ENCODE measurements at places on chromosomes 1 and 21.

DNA sequence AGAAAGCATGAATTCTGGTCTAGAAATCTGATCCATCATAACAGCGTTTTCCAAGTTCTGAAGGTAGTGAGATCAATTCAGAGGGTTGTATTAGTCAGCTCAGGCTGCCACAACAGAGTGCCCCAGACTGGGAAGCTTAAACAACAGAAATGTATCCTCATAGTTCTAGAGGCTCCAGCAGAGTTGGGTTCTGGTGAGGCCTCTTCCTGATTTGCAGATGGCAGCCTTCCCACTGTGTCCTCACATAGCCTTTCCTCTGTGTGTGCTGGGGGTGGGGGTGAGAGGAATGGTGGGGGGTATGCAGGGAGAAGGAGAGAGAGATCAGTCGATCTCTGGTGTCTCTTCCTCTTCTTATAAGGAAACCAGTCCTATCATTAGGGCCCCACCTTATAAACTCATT is 15.1 kb downstream of the ZBTB8B start:
- no peak for DNase-seq

- no peak for DNase-seq
Observed at GRCh38 chr1:27444632-27445031, 45.3 kb downstream of the WASF2 start.

DNA sequence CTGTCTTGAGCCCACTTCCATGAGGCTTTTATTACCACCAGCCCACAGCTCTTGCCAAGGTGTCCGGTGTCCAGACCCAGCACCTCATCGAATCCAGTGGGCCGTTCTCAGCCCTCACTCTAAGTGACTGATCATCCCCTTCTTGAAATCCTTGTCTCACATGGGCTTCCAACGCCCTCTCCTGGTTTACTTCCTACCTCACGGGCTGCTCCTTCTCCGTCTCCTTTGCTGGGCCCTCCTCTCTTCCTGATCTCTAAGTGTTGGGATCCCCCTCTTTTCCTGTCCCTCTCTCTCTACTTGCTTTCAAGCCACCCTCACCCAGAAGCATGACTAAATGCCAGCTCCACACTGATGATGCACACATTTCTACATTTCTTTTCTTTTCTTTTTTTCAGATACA is 9.0 kb upstream of the RHBG start:
- no peak for DNase-seq

GRCh38 chr1:1510912-1511532 is 940 bp upstream of the ATAD3A start:
- peak; percentile 20 for DNase-seq

DNA sequence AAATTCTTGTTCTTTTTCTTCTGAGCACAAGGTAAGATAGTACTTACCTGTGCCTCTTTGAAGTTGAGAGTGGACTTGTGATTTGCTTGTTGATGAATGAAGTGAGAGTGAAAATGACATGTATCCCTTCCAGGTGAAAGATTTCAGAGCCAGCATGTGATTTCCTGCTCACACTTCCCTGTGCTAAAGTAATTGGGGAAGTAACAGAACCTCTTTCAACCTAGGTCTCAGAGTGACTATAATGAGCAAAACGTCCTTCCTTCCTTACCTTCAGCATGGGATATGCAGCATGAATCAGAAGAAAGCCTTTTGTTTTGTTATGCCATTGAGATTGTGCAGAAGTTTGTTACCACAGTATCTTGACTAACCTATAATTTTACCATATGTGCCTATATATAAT is 24.6 kb downstream of the RAVER2 start:
- DNase-seq, result no peak

DNA sequence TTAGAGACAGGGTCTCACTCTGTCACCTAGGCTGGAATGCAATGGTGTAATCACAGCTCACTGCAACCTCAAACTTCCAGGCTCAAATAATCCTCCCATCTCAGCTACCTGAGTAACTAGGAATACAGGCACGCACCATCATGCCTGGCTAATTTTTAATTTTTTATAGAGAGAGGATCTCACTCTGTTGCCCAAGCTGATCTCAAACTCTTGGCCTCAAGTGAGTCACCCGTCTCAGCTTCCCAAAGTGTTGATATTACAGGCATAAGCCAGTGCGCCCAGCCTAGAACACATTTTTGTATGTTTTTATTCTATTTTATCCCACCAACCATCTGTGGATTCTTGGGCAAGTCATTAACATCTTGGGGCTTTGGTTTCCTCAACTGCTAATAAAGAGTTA is 100.5 kb downstream of the AK5 start:
- no peak for DNase-seq

GRCh38 chr1:220454155-220454777 is 73.7 kb upstream of the MARK1 start:
- DNase-seq, result no peak

- DNase-seq, result no peak
Observed at GRCh38 chr1:192702212-192702902, 66.4 kb downstream of the RGS13 start.

- no peak for DNase-seq
Observed at GRCh38 chr1:69569175-69569541, 1.4 kb downstream of the LRRC7 start.

GRCh38 chr1:234918961-234919761 is 209.5 kb downstream of the TOMM20 start:
- peak; percentile 32 for DNase-seq

DNA sequence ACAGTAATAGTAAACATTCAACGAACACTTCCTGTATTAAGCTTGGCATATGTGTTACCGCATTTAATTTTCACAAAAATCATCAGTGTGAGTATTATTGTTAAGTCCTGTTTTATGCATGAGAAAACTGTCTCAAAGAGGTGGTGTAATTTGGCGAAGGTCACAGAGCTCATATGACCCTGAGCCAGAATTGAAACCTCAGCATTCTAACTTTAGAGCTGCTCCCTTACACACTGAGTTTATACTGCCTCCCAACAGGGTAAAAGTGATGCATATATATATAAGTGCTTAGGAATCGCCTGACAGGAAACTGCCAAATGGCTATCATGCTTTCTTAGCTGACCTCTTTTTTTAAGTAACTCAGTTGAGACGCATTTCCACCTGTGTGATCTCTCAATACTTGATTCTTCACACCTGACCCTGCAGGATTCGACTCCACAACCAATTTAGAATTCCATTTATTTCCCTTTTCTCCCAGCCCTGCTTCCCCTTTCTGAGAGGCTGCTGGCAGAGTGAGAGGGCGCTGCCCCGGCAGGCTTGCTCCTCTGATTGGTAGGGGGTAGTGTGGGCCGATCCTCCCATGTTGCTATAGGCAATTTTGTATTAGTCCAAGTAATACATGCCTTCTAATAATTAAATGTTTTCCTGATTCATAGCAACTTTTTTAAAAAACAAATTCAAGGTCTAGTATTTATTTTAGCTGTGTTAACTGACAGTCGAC is 40.5 kb downstream of the ZBTB40 start:
- no peak for DNase-seq

DNA sequence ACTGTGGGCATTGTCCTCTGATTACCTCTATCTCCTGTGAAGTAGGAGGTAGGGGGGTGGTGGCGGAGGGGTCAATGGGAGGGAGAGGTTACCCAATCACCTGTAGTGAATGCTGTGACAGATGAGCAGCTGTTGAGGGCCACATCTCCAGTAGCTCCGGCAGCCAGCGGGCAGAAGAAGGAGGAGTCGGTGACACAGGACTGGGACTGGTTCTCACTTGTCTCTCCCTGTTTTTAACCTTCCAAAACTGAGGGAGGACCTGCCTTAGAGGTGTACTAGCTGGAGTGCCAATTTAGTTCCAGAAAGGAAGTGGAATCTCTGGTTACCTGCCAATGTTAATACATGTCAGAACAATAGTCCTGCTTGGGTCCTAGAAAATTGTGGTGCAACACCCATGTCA is 56.2 kb upstream of the ENAH start:
- no peak for DNase-seq

GRCh38 chr21:44509539-44509938 is 30.5 kb downstream of the KRTAP10-1 start:
- peak; percentile 20 for DNase-seq

DNA sequence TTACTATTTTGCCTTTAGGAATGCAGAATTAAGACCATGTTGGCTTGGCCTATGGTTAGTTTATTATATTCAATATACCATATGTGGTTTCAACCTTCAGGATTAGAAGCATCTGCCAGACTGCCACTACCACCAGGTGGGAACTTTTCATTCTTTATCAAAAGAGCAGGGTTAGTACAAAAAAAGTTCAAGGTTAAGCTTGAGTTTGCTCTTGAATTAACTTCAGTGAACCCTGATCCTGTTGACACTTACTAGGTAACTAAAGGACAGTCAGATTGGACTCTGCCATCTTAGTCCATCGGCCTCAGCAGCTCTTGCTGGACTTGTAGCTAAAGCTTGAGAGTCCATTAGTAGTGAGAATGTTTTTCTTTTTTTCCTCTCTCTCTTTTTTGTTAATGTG is 22.1 kb downstream of the CLIC4 start:
- no peak for DNase-seq

DNA sequence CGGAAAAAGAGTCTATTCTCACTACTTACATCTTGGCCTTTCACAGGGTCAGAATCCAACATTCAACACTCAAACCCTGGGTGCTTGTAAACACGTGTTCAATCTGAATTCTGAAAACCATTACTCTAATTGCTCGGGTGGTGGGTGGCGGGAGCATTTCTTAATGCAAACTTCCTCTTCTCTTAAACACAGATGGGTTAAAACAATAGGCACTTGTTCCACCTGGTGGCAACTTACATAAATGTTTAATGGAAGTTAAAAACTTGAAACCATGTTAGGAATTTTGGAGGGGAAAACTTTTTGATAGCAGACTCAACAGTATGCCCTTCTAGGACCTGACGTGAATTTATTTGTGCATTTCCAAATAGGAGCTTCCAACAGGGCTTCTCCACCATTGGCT is 23.4 kb upstream of the TDRD10 start:
- no peak for DNase-seq

GRCh38 chr1:24562625-24563024 is 6.7 kb downstream of the NCMAP start:
- no peak for DNase-seq

GRCh38 chr1:29055160-29055559 is 68.5 kb downstream of the TMEM200B start:
- DNase-seq, result no peak

DNA sequence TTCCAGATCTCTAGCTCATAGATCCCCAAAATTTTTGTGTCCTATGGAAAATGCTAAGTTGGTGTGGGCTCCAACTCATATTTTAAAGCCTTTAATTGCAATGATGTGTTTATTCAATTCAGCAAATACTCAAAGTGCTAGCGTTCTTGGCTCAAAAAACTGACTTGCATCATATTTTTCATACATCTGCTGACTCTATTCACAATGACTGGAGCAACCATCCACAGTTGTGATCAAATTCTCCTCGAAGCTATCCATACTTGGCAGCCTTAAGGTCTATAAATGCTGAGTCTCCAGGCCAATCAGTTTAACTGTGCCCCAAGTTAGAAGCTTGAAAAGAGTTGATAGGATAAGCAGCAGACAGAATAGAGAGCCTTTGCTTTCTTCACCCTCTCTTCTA is 2.9 kb upstream of the ATP1A1 start:
- DNase-seq, result no peak

DNA sequence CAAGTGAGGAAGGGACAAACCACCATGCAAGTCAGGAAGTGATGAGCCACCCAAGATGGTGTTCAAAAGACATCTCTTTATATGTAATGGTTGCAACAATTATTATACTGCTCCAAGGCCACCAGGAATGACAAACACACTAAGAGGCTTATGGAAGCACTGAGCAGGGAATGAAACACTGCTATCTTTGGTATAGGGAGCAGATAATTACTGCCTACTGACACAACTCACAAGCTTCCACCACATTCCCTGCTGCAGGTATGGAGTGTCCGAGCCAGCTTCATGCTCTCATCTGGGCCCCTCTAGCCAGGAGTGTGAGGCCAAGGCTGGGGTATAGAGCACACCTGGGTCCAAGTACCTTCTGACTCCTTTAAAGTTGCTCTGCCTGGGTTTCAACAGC is 371.4 kb downstream of the HHAT start:
- DNase-seq, result no peak

DNA sequence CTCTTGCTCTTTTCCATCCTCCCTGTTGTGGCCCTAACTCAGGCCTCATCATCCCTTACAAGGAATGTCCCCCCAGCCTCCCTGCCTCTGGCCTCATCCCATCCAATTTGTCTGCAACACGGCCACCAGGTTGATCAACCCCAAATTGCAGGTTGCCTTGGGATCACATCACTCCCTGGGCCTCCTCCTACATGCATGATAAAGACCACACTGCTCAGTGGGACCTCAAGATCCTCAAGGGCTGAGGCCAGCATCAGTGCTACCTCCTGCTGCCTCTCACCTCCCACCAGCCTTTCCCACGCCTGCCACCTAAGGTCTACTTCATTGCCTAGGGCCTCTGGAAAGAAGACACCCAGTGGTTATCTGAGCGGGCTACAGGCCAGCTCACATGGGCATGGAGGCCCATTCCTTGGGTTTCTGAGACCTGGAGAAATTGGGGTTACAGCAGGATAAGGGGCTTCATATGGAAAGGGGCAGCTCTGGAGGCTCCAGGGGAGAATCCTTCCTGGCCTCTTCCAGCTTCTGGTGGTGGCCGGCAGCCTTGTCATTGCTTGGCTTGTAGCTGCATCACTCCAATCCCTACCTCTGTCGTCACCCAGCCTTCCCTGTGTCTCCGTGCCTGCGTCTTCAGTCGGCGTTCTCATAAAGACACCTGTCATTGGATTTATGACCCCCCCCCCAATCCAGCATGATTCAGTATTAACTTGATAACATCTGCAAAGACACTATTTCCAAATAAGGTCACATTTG is 60.5 kb downstream of the KLHDC7A start:
- DNase-seq, result no peak

- no peak for DNase-seq
Observed at GRCh38 chr1:82752046-82752445, 951.3 kb downstream of the ADGRL2 start.

DNA sequence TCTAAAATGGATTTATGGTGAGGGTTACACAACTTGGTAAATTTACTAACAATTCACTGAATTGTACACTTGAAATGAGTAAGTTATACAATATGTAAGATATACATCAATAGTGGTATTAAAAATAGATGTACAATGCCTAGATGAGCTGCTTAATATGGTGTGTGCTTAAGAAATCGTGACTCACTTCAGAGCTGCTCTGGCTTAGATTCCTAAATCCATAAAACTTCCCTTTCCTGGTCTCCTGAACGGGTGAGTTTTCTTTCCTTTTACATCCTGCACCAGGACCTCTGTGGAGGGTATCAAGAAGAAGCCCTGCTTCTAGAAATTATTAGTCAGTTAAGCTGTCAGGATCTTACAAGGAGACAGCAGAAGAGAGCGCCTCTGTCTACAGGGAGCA is 30.4 kb downstream of the H3-3A start:
- no peak for DNase-seq

GRCh38 chr1:21059021-21059420 is 117.7 kb downstream of the EIF4G3 start:
- no peak for DNase-seq

Measured in cerebellar cortex (tissue), 1 donor.